ENCODE measurements at places on chromosomes 2 and 18.

DNA sequence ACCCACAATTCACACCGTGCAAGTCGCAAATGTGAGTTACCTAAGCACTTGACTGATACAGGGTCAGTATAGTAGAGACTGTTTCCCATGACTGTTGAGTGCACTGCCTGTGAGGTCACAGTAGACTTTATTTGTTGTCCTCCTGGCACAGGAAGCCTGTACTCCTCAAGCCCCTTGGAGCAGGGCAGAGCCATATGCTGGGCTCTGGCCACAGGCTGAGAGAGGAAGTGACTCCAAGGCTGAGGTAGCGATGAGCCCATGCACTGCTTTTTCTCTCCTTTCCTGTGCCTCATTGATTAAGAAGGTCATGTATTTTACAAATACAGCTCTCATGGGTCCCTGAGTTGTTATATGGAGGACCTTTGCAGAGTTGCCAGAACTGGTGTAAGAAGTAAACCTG lies 287.7 kb downstream of the SRBD1 start:
- peak; percentile 78 for DNase-seq

DNA sequence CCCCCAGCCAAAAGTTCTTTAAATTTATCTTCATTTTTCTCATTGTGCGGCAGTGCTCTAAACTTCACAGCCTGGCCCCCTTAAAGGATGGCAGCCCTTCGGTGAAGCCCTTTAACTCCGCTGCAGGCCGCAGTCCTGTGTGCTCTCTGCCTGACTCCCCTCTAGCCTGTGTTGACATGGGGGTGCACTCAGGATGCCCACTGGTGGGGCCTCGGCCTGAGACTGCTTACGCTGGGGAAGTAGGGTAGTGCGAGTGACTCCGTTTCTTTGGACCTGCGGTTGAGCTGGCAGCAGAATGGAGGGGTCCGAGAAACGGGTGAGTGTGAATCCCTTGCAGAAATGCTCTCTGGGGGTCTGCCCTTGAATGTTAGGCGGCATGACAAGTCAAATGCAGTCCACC lies 5.6 kb downstream of the RAB12 start:
- no peak for DNase-seq

DNA sequence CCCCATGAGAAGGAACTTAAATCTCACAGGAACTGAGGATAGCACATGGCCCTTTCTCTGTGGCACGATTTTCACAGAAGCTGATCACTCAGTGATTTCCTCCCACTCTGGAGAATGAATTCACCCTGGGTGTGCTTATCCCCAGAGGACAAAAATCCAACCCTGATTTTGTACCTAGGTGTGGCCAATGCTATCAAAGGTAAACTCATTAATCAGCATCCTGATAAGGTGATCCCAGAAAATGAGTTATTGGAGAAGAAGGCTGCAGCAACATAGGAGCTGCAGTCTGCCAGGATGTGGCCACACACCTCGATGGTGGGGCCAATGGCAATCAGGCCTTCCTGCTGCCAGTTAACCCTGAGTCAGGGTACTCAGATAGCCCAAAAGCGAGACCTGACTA lies 8.2 kb upstream of the SULT1C2 start:
- no peak for DNase-seq

GRCh38 chr2:191025135-191025534 lies 11.2 kb upstream of the STAT1 start:
- DNase-seq, result no peak

DNA sequence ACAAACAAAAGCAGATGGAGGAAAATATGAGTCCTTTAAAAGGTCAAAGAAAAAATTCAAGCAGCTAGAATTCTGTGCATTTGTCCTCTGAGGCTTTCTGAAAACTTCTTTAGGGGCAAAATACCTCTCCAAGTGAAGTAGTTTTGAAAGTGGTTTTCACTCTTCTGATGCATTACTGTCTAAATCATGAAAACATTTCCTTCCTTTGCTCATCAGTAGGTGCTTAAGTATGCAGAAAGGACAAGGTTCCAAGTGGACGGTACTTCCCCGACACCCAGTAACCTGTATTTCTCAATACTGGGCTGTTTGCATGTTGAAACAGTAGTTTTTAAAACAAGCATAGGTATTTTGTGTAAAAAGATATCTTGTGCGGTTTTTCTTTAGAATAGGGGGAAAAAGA lies 189.1 kb upstream of the ERBB4 start:
- DNase-seq, result no peak

DNA sequence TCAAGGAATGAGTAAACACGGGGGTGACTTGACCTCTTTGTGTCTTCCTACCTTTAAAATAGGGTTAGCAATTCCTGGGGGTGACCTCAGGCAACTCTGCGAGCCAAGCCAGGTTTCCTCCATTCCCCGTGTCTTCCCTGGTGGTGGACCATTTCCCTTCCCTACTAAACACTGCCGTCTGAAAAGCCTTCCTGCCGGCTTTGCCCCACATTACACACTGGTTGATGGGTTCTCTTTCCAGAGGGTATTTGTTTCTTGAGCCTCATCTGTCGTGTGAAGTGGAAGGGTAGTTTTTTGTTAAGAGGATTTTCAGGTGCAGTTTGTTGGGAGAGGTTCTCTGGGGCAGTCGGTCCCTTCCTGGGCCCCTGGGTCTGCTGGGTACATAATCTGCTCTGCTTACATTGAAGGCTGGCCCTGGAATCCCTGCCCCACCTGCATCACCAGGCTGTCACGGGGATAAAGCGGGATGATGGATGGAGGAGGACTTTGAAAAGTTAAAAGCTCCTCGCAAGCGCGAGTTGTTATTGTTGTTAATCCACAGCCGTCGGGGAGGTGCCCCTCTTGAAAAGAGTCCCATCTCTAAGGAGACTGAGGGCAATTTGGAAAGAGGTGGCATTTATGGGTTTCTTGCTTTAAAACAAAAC lies 175.4 kb upstream of the SPRED2 start:
- no peak for DNase-seq

DNA sequence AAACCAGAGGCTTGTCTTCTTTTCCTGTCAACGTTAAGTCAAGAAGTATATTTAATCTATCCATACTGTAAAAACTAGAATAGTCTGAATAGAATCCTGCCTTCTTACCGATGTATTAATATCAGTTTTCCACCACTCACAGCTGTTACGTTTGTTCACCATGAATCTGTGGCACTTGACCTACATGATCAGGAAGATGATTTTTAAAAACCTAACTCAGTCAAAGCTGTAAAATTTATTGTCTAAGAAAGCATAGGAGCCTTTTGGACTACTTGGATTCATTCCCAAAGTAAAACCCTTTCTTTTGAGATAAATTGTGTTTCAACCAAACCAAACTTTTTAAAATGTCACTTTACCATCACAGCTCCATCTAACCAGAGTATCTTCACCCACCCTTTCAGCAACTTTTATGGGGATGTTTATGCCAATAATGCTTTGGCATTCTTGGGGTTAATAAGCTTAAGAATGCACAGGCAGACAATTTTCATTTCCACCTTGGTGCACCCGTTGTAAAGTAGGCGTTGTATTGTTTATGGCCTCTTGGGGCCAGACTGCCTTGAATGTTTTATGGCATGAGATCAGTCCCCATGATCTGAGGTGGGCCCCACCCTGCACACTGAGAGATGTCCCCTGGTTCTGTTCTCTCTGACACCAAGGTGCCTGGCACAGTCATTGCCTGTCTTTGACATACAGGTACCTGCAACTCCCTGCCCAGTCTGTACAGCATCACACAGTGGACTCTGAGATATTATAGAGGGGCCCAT lies 176.2 kb upstream of the EPAS1 start:
- no peak for DNase-seq

GRCh38 chr2:30149513-30149912 lies 2.7 kb downstream of the YPEL5 start:
- peak; percentile 30 for DNase-seq

- no peak for DNase-seq
Measured at GRCh38 chr2:173347305-173348168, 7.1 kb upstream of the CDCA7 start.

DNA sequence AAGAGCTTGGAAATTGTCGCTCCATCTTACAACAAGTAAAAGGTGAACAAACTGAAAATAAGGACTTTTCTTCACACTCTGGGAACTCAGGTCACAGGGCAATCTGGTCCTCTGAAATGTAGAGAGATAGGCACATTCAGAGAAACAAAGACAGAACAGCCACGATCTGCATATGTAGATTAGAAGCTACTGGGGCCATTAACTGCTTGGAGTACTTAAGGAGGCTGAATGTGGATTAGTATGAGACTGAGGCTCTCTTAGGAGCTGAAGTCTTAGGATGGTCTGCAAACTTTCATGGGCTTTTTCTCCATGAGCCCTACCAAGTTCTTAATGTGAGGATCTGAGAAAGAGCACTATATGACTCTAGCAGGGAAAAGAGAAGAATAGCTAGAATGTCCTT lies 265.3 kb upstream of the NXPH2 start:
- no peak for DNase-seq

GRCh38 chr2:39724828-39725144 lies 54.3 kb downstream of the THUMPD2 start:
- DNase-seq, result no peak

DNA sequence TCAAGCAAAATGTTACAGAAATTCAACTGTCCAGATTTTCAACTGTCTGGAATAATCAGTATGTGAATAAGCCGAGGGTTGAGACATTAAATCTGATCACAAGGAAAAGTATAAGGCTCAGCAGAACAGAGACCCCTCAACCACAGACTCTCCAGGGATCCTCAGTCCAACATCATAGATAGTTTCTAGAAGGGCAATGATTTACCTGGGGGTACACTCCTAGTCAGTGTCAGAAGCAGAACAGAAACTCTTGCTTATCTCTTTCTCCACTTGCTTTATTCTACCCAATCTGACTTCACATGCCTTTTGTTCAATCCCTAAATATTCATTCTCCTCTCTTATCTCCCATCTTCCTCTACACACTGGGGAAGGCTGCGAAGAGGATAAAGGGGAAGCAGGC lies 36.4 kb downstream of the ICOS start:
- DNase-seq, result no peak

DNA sequence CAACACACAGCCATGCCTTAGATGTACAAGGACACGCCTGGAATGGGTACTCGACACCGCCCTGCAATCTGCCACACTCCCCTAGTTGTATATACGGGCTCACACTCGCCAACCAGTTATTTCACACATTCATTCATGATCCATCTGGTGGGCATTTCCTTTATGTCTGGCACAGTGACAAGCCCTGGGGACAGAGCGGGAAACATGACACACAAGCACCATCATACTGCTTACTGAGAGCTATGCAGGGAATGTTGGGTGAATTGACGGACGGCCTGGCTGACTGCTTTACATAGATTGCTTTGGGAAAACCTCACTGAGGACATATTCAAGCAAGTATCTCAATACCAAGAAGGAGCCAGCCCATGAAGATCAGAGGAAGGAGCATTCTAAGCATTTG lies 448.0 kb upstream of the SPRED2 start:
- no peak for DNase-seq

- DNase-seq, result no peak
Measured at GRCh38 chr2:125596612-125597011, 1059.3 kb upstream of the GYPC start.

DNA sequence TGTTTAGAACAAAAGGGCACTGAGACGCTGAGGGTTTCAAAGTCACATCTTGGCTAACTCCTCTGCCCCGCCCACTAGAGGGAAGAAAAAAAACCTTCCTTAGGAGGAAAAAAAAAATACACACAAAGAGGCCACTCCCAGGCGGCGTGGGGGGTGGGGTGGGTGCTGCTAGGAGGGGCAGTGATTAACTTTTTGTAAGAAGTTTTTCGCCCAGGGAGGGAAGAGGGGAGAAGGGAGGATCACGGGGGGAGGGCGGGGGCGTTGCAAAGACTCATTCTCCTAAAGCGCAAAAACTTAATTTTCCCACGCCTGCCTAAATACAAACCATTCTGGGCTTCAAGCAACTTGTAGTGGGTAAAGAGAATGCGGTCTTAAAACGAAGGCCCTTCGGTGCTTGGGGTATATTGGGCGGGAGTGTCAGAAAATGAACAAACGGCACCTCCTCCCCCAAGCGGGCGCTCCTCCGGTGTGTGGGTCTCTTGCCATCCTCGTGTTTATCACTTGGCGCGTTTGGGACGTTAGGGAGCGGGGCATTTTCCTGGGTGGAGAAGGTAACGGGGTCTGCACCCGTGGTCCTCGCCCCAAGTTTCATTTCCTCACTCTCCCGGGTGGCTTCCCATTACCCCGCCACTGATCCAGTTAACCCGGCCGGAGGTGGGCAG lies 1.7 kb downstream of the CXCR4 start:
- DNase-seq, result peak; percentile 44

DNA sequence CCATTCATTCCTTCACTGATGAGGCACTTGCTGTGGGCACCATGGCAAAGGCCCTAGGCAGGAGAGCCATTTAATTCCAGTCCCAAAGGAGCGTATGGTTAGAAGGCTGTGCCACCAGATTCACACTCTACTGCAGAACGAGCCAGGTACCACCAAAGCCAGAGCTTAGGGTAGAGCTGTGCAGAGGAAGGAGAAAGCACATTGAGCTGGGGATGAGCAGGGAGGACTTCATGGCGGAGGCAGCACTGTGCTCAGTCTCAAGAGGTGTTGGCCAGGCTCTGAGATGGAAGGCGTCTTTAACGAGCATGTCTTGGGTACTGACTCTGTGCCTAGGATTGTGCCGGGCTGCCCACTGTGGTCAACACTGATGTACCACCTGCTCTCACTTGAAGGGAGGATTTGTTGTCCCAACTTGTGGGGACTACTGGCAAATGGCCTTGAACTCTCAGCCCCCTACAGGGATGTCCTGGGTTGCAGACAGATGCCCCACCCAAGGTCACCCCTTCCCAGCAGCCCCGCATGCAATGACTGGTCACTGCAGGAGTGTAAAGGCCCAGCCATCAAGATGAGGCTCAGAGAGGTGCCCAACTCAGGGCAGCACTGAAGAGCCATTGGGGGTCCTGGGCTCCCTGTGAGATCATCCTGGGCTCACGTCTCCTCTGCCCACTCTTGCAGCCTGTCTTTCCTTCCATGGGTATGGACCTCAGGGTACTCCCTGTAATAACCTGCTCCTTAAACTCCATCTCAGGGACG lies 251.4 kb downstream of the GLI2 start:
- DNase-seq, result no peak

DNA sequence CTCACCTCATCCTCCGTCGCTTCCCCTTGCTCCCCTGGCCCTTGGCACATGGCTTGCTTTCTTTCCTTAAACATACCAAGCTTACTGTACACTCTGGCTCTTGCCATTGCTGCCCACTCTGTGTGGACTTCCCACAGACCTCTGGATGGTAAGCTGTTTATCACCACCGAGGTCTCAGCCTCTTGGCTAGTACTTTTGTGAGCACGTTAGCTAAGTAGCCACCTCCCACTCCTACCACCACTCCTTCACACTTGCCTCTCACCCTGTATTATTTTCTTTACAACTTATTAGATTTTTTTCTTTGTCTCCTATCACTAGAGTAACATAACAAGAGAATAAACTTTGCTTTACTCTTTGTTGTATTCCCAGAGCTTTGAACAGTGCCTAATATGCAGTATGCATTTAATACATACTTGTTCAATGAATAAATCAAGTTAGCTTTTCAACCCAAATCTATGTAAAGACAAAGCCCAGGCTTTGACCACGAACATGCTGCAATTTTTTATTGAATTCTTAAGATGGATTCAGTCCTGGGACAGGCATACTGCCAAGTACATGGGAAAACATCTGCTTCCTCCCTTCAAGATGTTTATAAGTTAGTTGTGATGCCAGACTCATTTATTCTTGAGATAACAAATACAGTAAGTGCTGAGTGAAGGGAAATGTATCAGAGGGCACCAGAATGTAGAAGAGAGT lies 25.0 kb upstream of the MSGN1 start:
- DNase-seq, result peak; percentile 97

GRCh38 chr2:183124957-183125255 lies 663 bp downstream of the NUP35 start:
- DNase-seq, result no peak

GRCh38 chr2:84175340-84175739 lies 283.7 kb downstream of the SUCLG1 start:
- no peak for DNase-seq
